ENCODE measurements at places on chromosomes 6 and 20. TPM values are rescaled to one million over a fixed set of nuclear protein-coding genes. Genes with fewer than 3 reads are reported as not detected.

DNA sequence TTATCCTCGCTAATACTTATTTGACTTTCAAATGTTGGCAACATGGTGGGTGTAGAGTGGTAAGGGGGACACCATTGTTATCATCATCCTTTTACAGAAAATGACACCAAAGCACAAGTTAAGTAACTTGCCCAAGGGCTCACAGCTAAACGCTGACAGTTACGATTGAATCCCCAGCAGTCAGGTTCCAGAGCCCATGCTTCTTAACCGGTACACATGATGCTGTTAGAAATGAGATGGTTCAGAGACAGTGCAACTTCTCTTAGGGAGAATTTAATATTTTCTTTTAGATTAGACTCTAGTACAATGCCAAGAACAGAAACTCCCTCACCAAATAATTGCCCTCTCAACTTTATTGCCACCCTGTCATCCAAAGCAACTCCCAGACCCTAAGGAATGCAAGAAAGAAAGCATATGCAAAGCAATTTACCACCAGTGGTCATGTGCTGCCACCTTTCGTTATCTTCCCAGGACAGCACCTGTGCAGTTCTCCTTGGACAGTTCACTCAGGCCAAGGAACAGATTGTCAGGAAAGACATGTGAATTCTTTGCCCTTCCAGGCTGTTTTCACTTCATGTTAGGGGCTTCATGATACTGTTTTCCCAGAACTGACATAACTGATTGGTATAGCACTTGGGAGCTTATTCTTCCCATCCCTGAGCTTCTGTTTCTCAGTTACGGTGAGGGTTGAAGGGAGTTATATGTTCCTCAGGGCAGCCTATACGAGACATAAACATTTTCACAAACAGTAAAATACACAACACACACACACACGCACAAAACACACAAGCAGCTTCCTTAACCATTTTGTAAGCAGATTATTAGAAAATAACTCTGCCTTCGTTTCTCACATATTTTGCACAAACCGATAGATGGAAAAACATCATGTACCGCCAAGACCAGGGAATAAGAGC, 5.1 kb downstream of the HLA-DMA start:
- no peak for DNase-seq

DNA sequence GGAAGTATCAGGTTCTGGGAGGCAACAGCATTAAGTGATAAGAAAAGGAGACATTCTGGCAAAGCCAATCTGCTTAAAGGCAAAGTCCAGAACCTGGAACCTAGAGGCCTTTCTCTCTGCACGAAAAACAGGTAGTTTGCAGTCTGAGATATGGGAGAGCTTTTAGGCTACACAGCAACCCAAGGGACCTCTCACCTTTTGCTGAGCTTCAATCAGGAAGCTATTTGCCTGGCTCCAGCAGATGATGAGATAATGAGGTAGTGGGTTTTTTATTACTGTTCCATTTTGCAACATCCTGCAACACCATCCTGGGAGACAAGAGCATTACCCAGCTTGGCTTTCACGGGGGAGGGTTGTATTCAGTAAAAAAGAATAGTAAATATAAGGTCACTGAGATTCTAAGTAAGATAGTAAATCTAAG, 143.1 kb downstream of the ADGRG6 start:
- DNase-seq: no peak

Gene KCNQ5
- 4.0 TPM for total RNA-seq

Gene MUC21
- total RNA-seq: not detected

Gene ERVFRD-1
- 0.14 TPM for total RNA-seq

GRCh38 chr20:52031563-52032303, 159.8 kb downstream of the ZFP64 start:
- no peak for DNase-seq

- DNase-seq: no peak
Observed at GRCh38 chr6:89862273-89862672, 32.0 kb upstream of the GJA10 start.

GRCh38 chr6:35719404-35719829, 17.4 kb upstream of the ARMC12 start:
- DNase-seq: no peak

DNA sequence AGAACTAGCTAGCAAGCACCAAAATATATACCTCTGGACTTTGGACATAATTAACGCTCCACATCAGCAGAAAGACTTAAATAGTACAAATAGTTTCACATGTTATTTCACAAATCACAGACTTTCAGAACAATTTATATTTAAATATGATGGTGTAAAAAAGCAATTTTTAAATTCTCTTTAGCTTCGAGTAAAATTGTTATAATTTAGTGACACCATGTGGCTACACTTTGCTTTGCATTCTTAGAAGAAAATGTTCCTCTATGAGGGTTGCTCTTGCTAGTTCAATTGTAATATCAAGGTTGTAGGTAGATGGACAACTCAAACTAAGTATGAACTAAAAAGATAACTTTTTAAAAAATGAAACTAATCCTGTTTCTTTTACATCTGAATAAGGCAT, 69.0 kb downstream of the BTBD9 start:
- no peak for DNase-seq

GRCh38 chr6:139003751-139004150, 15.7 kb upstream of the REPS1 start:
- DNase-seq: no peak

DNA sequence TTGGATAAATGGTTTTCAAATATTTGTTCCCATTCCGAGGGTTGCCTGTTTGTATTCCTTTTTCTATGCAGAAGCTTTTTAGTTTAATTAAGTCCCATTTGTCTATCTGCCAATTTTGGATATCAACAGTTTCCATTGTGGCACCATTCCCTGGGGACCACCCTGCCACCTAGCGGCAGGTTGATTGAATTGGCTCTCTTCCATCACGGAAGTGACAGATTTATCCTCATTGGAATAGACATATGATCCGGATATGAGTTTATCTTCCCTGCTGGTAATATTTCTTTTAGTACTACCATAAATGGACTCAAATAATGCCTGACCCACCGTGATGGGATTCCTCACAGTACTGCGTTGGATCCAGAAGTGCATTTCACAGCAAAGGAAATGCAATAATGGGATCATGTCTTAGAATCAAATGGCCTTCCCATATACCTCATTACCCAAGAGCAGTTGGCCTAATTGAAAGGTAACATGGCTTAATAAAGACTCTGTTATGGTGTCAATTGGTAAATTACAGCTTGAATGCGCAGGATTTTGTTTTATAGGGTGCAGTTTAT, 327.0 kb downstream of the BMP2 start:
- DNase-seq: no peak

- no peak for DNase-seq
Observed at GRCh38 chr6:163545370-163545769, 130.9 kb downstream of the QKI start.

Gene TNNC2
- 0.60 TPM for total RNA-seq

- no peak for DNase-seq
Observed at GRCh38 chr6:33856655-33857054, 52.9 kb upstream of the MLN start.

DNA sequence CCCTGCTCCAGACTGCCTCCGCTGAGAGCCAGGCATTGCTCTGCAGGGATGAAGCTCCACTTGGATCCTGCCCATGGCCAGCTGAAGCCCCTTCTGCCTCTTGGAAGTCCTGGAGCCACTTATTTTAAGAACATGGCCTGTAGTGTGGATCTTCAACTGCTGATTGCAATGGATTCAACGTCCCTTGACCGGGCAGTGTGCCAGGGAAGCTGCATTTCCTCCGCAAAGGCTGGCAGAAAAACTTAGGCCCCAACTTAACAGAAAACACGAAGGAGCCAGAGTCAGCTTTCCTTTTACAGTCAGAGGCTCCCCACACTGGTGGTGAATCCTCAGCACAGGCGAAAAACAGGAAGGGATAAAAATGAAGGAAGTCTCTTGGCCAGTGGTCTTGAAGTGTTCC, 26.3 kb upstream of the FOXQ1 start:
- DNase-seq: no peak

Gene HDAC2
- 63.6 TPM for total RNA-seq

DNA sequence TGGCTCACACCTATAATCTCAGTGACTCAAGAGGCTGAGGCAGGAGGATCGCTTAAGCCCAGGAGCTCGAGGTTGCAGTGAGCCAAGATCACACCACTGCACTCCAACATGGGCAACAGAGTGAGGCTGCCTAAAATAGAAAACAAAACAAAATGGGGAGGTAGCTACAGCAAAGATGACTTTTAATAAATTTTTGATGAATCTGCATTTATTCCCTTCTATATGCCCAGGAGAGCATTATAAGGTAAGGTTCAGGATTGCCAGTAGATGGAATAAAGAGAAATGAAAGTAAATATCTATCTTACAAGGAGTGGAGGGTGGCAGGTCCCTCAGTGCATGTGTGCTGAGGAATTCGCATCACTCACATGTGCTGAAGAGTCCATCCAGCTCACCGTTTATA, 24.2 kb downstream of the UNC5CL start:
- no peak for DNase-seq

DNA sequence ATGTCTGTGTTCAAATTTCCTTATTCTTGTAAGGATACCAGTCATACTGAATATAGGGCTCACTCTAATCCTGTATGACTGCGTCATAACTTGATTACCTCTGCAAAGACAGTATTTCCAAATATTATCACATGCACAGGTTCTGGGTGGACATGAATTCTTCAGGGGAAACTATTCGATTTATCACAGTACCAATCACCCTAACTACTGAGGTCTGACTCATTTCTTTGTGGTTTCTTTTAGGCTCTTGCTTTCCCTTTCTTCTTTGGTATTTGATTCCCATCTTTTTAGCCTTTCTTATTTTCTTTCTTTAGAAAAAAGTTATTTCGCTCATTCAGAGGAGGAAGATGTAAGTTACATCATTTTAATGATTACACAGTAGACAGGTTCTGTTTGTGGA, 40.3 kb upstream of the TBX18 start:
- no peak for DNase-seq

GRCh38 chr6:46690141-46690755, 2.6 kb downstream of the TDRD6 start:
- DNase-seq: no peak

DNA sequence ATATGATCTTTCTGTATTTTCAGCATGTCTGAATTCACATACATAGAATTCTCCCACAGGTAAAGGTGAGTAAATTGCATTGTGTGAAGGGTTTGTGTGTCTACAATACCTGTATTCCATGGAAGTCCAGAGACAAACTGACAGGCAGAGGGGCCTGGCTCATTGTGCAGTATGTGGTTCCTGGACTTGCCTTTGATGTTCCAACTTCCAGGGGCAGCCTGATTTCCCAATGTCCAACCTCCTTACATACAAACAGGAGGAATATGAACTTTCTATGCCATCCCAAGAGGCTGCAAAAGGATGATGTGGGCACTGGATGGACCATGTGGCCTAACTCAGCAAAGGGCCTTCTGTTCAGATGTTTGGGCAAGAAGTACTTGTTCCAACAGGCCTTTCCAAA, 58.5 kb downstream of the LYRM4 start:
- no peak for DNase-seq

Gene POM121L2
- not detected for total RNA-seq

Gene FBXO30
- 19.0 TPM for total RNA-seq

GRCh38 chr6:51339728-51340127, 521.1 kb downstream of the TFAP2B start:
- no peak for DNase-seq

Gene NRN1
- 15.9 TPM for total RNA-seq

DNA sequence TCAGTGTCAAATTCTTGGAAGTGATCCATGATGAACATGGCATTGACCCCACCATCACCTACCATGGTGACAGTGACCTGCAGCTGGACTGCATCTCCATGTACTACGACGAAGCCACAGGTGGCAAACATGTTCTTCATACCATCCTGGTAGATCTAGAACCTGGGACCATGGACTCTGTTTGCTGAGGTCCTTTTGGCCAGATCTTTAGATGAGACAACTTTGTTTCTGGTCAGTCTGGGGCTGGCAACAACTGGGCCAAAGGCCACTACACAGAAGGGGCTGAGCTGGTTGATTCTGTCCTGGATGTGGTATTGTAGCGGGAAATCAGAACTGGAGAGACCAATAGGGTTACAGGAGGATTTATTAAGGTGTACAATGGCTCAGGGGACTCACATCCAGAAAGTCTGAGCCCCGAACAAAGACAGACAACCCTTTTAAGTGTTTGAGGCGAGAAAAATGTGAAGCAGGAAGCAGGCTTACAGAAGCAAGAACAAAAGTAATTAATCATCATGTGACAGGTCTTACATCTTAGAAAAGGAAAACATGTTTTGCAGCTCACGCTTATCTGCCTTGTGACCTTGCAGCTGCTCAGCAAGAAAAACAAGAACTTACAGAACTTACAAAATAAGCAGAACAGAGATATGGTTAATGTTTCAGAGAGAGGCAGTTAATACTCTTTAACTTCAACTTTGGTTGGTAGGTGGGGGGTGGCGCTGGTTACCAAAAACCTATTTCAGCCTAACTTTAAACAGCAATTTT, 58.8 kb upstream of the MOCS1 start:
- DNase-seq: no peak

DNA sequence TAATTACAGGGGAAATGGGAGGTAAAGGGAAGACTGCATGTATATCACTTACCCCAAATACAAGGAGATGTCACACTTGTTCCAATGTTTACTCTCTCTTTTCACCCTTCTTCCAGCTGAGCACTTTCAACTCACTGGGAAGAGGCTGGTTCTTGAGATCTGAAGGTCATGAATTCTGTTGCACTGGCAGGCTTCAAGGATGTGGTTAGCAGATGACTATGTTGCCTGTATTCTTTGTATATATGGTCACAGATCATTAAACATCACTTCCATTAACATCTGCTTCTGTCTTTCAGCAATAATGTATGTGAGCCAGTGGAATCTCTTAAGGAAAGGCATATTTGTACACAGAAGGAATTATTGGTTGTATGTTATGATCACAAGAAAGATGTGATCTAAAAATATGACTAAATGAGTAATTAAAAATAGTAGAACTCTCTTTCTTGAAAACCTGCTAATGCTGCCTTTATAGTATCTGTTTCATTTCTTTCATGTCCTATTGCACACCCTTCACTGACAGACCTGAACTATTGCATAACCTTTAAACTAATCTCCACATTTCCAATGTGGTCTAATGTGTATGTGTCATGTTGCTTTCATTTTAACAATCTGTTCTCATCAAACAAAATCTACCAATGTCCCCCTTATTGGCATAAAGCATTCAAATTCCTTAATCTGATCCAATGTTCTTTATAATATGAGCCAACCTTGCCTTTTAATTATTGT, 131.4 kb upstream of the EPHA7 start:
- DNase-seq: no peak

DNA sequence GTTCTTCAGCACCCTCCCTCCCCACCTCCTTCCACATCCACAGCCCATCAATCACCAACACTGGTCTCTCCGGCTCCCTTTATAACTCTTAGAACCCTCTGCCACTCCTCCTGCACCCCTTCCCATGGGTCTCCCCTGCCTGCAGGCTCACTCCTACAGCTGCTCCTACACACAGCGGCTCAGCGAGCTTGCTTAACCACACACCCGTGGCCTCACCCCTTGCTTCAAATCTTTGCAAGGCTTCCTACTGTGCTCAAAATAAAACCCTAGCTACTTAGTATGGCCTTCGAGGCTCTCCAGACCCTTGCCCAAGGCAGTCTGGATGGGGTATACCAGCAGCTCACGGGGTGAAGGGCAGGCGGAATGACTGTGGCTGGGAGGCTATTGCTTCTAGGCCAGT, 63.7 kb downstream of the JPH2 start:
- no peak for DNase-seq

Gene WFDC9
- total RNA-seq: not detected

Gene FNDC11
- 0.19 TPM for total RNA-seq

GRCh38 chr6:134589512-134589911, 271.6 kb upstream of the SGK1 start:
- no peak for DNase-seq

Gene GPR6
- total RNA-seq: not detected
